ENCODE measurements at places on chromosomes 4 and X.

GRCh38 chr4:98610926-98611676 is 47.3 kb downstream of the TSPAN5 start:
- DNase-seq: no peak

DNA sequence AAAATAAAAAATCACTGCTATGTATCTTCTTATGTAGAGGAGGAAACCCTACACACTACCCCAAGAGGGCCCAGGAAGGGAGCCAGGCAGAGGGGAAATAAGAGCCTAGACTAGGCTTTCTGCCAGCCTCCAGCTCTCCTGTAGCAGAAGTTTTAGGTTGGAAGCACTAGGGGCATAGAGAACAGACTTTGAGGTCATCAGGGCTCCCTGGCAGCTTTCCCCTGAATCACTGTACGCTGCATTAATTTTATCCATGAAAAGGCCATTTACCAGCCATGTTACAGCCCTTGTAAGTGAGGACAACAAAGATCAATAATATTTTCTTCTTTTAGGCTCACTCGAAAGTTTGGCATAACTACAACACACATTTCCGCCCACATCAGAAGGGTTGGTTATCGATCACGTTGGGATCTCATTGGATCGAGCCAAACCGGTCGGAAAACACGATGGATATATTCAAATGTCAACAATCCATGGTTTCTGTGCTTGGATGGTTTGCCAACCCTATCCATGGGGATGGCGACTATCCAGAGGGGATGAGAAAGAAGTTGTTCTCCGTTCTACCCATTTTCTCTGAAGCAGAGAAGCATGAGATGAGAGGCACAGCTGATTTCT is 24.7 kb downstream of the RPL9 start:
- DNase-seq: no peak

DNA sequence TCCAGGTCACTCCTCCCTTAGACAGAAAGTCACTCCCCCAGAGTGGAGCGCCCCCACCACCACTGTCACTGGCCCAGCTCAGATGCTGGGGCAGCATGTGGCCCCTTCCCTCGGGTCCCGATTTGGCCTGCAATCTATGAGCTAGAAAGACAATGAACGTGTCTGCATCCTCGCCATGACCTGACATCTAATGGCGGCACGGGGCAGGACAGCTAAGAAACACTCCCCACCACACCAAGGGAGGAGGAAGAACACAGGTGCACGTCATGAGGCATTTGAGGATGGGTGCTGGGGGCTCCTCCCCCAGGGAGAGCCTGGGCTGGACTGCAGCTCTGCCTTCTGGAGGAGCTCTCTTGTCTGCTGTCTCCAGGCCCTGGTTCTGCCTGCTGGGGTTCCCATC is 8.7 kb downstream of the RNF212 start:
- no peak for DNase-seq

DNA sequence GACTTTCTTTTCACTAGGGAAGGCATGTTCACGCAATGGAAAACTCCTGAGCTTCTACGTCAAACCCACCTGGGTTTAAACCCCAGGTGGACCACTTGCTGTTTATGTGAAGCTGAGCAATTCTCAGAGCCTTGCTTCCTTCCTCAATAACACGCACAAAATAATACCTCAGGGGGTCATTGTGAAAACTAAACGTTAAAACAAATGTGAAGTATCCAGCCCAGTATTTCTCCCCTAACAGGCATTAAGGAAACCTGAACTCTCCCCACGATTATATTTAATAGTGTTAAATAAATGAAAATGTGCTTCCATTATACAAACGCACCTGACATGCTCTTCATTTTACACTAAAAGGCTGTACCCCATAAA is 117.5 kb downstream of the AFAP1 start:
- no peak for DNase-seq

DNA sequence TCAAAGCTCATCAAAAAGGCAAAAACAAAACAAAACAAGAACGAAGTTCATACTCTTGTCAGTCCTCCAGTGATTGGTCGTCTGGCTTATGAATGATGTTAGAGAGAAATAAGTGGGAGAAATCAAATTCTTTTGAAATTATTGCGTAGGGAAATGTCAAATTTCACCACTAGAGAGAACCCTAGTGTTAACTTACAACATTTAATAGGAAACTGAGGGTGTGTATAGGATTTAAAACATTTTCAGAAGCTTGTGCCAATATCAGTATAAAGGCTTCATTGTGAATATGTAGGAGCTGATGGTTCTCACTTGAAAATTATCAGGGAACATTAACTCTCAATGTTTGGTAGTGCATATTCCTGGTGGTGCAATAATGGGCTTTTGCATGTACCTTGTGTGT is 17.4 kb downstream of the ADH6 start:
- DNase-seq: no peak

All from activated T-cell treated with anti-CD3 and anti-CD28 coated beads, Interleukin-2, amount 50 U/mL, for 24 hours (primary cell).